ENCODE measurements at places on chromosomes 6 and 20.

DNA sequence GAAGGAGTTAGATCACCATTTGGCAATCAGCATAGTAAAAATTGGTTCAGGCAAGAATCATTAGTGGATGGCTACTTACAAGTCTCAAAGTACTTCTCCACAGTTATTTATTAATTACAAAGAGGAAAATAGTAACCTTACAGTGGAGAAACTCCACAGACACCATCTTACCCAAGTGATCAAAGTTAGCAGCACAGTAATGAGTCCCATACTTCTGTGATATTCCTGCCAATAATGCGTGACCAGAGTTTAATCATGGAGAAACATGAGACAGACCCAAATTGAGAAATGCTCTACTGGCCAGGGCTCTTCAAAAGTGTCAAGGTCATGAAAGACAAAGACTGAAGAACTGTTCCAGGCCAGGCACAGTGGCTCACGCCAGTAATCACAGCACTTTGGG lies 9.5 kb downstream of the TBC1D7 start:
- no peak for DNase-seq

DNA sequence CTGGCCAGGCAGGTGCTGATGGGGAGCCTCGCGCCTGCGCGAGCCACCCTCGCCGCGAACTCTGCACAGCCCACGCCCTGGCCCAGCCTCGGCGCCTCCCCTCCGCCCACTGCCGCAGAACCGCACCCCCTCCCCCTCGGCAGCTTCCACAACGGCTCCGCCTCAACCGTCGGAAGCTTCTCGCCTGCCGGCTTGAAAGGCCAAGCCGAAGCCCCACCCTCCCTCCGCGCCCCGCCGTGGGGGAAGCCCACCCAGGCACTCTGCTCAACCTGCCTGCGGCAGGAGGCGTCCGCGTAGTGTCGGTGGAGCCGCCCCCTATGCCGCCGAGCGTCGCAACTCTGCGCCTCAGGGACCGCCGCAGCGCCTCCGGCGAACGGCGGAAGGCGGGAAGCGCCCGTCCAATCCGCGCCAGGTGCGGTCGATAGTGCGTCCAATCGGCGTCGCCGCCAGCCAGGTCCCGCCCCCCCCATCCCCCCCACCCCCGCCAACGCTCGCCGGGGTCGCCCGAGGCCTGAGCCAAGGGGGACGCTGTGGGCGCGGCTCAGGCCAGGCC lies at the start of gene SYCP2:
Gene SYCP2 (minus strand): TSS at position 342 of the 553 bp plus-strand sequence. CDS start 11,224 bp downstream, outside the sequence.
- peak; percentile 80 for DNase-seq

DNA sequence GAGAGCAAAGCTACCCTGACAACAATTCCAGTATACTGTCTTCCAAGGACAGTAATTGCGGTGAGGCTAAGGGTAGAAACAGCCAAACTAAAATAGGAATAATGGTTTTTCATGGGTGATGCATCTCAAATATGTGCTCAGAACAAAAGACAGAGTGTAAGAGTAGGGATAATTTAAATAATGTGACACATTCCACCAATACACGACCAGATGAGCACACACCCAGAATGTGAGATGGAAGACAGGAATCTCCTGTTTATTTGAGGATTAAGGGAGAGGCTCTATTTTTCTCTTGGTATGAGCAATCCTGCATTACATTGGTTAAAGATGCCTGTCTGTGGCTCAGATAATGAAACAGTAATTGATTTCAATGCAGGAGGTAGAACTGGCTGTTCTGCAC lies 292.9 kb upstream of the ZFP64 start:
- no peak for DNase-seq

GRCh38 chr20:40688129-40689099 lies 622 bp downstream of the MAFB start:
- no peak for DNase-seq

DNA sequence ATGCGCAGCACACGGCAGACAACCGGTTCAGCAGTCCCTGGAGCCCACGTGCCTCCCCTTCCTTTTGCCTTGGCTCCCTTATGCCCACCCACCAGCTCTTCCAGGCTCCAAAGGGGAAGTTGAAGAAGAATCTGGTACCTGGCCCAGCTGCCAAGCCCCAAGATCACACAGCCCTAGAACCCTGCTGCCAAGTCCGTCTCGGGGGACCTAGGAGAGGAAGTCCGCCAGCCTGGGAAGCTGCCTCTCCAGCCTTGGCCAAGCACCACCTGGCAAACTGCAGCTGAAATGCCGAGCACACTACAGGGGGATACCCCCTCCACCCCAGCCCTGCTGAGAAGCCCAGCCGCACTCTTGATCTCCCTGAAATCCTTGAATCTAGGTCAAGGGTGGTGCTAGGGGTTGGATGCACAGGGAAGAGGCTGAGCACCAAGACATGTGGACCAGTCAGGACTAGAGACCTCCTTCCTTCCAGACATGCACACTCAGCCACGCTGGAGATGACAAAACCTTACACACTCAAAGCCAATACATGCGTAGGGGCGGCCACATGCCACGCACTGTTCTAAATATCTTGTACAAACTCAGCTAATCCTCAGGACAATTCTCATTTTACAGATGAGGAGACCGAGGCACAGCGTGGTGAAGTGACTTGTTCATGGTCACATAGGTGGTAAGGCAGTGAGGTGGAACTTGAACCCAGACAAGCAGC lies 124.1 kb downstream of the PREX1 start:
- no peak for DNase-seq

DNA sequence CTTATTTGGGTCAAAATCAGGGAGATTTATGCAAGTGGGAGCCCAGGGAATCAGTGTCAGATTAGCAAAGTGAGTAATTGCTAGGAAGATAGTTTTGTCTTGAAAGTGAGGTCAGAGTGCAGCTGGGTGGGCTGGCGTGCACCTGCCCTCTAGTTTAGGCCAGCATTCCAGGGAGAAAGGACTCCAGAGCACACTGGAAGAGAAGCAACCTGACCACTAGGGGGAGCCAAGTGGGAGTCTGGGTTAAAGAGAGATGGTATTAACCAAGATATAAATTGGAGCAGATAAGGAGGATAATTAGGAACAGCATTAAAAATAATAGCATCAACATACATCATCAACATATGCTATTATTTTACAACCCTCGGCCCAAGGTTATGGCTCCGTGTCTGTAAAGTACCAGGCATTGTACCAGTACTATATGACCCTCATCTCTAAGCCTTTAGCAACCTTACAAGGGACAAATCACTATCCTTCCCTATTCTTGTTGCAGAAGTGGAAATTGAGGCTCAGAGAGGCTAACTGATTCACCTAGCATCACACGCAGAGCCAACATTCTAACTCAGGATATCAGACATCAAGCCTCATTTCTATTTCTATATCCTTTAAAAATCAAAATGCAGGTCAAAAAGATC lies 57.8 kb downstream of the SLC2A10 start:
- DNase-seq: no peak

DNA sequence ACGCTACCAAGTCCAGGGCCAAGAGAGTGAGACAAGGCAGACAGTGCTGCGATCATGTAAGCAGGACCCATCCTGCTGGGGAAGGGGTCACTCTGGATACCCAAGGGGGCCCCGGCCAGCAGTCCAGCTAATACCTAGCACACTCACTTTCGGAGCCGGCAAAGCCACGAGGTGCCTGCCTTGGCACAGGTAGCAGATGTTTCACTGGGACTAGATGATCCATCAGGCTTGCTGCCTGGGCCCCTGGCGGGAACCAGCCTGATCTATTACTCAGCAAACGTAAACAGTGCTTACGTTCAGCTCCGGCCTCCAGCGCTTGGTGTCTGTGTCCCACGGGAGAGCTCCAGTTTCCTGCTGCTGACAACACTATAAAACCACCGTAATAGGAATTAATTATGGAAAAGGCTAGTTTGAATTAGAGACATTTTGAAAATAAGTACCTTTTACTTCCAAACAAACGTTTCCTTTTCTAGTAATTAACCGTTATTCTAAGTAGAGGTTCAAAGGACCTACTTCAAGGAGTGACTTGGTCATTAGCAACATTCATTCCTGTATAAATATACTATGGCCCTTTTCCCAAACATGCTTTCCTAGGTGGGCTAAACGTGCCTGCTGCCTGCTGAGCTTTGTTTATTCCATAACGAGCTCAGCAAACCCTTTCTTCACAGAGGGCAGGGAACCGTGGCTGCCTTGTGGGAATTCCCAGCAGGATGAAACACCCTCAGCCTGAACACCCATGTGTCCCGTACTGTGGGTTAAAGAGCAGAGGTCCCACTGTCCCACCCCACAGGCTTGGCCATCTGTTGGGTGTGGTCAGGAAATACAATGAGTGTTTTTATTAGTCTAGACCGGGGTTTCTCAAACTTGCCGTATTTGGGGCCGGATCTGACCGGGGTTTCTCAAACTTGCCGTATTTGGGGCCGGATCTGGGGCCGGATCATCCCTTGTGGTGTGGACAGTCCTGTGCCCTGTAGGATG lies 18.4 kb downstream of the SLC22A23 start:
- DNase-seq: no peak

DNA sequence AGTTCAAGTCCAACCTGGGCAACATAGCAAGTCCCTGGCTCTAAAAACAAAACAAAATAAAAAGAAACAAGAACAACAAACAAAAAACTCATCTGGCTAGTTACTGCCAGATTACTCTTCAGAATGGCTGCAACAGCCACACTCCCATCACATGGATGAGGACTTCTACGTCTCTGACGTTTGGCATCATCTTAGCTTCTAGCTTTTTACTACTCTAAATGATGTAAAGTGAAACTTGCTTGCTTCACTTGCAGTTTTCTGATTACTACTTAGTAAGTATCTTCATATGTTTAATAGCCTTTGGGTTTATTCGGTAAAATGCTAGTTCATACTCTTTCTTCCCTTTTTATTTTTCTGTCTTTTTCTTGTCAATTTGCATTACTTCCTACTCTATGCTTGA lies 161.1 kb upstream of the CARMIL1 start:
- no peak for DNase-seq

DNA sequence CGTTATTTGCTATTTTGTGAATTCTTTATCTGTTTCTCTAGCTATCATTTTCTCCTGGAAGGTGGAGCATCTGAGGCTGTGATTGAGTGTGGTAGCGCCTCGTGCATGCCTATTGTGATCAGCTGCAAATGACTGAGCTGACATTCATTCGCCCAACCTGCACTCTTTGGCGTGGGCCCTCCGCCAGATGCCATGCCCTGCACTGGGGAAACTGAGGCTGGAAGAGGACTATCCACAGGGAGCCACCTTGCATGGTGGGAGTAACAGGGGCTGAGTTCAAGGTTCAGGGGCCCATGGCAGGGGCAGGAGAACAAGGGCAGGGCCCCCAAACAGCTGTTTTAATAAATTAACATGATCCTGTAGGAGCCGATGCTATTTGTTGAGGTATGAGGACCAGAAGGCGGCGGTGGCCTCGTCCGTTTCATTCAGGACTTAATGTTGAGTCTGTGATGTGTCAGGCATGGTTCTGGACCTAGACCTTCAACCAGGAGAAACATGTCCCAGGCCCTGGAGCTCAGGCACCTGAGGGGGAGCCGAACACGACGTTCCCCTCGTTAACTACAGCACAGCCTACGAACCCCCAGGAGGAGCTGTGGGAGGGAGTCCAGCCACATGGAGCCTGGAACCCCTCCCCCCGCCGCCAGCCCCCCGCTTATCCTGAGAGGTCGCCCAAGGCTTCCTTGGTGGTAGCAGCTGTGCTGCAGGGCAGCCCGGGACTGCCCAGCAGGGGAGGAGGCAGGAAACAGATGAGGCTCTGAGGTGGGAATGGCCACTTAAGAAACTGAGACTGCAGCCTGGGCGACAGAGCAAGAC lies 242.9 kb downstream of the CDH4 start:
- DNase-seq: no peak

- DNase-seq: no peak
Measured at GRCh38 chr20:40993794-40994540, 34.7 kb upstream of the TOP1 start.

DNA sequence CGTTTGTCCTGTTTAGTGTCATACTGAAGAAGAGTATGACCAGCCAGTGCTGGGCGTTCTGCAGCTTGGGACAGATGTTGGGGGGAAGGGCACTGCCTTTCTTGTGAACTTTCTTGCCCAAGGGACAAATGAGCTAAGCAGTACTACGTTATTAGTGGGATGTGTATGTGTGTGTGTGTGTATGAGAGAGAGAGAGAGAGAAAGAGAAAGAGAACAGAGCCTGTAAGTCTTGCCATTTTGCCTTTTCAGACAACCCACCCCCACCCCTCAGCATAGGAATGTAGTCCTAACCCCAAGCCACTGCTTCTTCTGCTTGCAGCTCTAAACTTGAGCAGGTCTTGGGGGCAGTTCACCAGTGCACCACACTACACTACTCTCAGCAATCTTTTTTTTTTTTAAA lies 45.5 kb downstream of the E2F3 start:
- no peak for DNase-seq

GRCh38 chr20:34874094-34874654 lies 1.5 kb upstream of the GGT7 start:
- peak; percentile 83 for DNase-seq

GRCh38 chr6:139518556-139519091 lies 144.2 kb upstream of the CITED2 start:
- no peak for DNase-seq

DNA sequence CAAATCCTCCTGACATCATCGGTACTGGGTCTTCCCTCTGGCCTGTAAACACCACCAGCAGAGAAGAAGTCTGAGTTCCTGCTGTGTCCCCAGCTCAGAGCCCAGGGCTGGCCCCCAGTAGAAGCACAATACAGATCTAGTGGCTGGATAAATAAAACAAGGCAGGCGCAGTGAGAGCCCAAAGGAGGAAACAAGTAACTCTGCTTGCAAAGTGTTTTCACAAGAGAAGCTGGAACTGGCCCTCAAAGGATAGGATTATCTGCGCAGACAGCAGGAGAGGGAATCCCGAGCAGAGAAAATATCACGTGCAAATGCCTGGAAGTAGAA lies 205.1 kb downstream of the ZDHHC14 start:
- DNase-seq: no peak

- no peak for DNase-seq
Measured at GRCh38 chr6:26604797-26605196, 8.0 kb downstream of the ABT1 start.

- DNase-seq: peak; percentile 21
Measured at GRCh38 chr6:68575765-68576439, 59.2 kb upstream of the ADGRB3 start.

DNA sequence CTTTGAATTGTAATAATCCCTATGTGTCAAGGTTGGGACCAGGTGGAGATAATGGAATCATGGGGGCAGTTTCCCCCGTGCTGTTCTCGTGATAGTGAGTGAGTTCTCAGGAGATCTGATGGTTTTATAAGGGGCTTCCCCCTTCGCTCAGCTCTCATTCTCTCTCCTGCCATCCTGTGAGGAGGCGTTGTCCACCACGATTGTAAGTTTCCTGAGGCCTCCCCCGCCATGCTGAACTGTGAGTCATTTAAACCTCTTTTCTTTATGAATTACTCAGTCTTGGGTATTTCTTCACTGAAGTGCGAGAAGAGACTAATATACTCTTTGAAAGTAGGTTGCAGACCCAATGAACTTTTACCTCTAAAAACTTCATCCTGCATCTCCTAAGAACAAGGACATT lies 39.2 kb upstream of the KCNG1 start:
- DNase-seq: no peak

DNA sequence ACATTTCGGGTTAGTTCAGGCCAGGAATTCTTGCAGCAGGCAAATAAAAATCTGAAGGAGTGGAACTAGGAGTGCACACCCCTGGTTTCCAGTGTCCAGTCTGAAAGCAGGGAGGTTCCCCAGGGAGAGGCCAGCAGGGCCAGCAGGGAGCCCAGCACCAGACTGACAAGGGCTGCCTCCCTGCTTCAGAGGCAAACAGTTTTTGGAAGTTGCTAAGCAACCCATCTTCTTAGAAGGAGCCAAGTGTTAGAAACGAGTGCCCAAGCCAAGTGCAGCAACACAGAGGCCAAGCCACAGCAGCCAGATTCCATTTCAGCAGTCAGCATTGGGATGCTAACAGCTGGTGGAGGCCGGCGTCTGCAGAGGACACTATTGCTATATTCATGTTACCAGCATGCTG lies 179.1 kb downstream of the SYNDIG1 start:
- no peak for DNase-seq

- DNase-seq: no peak
Measured at GRCh38 chr20:15565786-15566185, 1007.5 kb downstream of the KIF16B start.
